ENCODE measurements at places on chromosomes 12 and 14.

DNA sequence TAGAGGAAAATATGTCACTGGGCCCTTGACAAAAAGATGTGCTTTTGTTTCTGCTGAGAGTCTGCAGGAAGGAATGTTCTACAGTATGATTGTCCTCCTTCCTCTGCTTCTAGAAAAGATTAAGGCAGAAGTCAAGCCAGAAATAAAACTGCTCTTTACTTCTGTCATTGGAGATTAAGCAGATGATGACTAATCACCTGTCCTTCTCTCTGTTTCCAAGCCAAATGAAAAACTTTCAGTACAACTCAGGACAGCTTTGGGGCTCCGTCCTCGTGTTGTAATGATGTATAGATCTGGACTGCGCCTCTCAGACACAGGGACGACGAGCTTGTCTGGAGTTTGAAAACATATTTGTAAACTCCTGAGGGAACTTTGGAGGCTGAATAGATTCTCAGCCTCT is 159.3 kb downstream of the DYRK2 start:
- no peaks in the 10 kb centered on the region for H3K27me3 ChIP-seq
- H3K4me3 ChIP-seq, result no peak overlapping the region
- no peak overlapping the region for H3K27ac ChIP-seq

- no peak for DNase-seq
- H3K4me3 ChIP-seq, result no peak overlapping the region
- H3K27me3 ChIP-seq, result no peaks in the 10 kb centered on the region
Observed at GRCh38 chr12:91722072-91722471, 423.6 kb downstream of the BTG1 start.

DNA sequence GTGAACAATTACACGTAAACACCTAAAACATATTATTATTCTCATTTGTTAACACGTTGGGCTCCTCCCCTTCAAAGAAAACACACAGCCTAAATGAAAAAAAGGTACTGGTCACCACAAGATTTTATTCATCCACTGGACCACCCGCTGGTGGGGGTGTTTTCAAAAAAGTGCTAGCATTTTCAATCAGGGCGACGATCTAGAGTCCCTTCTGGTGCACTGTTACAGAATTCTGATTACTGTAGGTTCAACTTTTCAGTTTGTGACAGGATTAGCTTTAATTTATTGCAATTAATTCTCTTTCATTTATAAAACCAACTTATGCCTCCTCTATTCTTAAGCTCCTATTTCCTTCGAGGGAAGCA is 443 bp downstream of the MAGOHB start:
- H3K27ac ChIP-seq, result peak overlapping the region; percentile 72
- peak overlapping the region; percentile 88 for H3K4me3 ChIP-seq
- H3K27me3 ChIP-seq, result no peaks in the 10 kb centered on the region
- no peaks in the 10 kb centered on the region for H3K36me3 ChIP-seq
- no peak for DNase-seq
- H3K4me1 ChIP-seq, result no peaks in the 10 kb centered on the region

DNA sequence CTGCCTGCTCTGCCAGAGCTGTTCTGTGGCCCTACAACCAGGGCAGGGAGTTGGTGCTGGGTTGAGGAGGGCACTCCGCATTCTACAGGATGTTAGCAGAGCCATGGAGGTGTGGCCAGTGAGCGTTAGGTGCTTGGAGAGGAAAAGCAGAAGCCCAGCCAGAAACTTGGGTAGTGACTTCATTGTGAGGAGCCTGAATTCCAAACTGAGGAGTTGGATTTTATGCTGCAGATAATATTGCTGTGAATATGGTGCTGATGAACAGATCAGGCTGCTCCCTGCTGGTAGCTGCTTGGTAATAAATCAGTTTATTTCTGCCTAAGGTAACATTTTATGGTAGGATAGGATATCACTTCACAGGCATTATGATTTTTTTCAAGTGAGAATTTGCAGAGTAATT is 7.1 kb upstream of the CCDC175 start:
- no peaks in the 10 kb centered on the region for H3K27me3 ChIP-seq
- no peak for DNase-seq
- H3K4me1 ChIP-seq, result no peaks in the 10 kb centered on the region
- no peaks in the 10 kb centered on the region for H3K36me3 ChIP-seq

DNA sequence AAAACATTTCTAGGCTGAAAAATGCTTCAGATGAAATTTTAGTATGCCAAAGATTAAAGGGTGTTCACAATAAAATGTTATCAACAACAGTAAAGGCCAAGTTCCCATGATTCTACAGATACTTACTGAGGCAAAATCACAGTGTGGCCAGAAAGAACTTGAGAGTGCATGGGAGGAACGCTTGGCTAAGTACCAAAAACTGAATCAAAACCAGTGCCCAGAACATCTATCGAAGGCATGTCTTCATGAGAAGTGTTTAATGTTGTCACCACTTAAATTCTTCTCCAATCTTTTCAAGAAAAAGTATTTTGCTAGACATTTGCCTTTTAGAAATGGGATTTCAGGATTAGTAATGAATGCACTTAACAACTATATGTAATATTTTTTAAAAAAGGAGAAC is 41.5 kb downstream of the KIF21A start:
- no peak overlapping the region for H3K27ac ChIP-seq
- H3K27me3 ChIP-seq, result no peaks in the 10 kb centered on the region
- H3K4me3 ChIP-seq, result no peak overlapping the region
- no peaks in the 10 kb centered on the region for H3K4me1 ChIP-seq
- no peaks in the 10 kb centered on the region for H3K36me3 ChIP-seq

- H3K4me3 ChIP-seq, result no peak overlapping the region
- H3K4me1 ChIP-seq, result 0 out of 2 replicates have a peak, but pooled peaks cover 8% of the 10 kb centered on the region
- DNase-seq, result peak; percentile 53
- H3K36me3 ChIP-seq, result no peaks in the 10 kb centered on the region
- H3K27ac ChIP-seq, result no peak overlapping the region
Observed at GRCh38 chr14:71591929-71592328, 340.3 kb upstream of the RGS6 start.

- H3K4me3 ChIP-seq, result no peak overlapping the region
- no peak overlapping the region for H3K27ac ChIP-seq
- no peaks in the 10 kb centered on the region for H3K36me3 ChIP-seq
Observed at GRCh38 chr12:116577154-116577561, 18.0 kb downstream of the MAP1LC3B2 start.

DNA sequence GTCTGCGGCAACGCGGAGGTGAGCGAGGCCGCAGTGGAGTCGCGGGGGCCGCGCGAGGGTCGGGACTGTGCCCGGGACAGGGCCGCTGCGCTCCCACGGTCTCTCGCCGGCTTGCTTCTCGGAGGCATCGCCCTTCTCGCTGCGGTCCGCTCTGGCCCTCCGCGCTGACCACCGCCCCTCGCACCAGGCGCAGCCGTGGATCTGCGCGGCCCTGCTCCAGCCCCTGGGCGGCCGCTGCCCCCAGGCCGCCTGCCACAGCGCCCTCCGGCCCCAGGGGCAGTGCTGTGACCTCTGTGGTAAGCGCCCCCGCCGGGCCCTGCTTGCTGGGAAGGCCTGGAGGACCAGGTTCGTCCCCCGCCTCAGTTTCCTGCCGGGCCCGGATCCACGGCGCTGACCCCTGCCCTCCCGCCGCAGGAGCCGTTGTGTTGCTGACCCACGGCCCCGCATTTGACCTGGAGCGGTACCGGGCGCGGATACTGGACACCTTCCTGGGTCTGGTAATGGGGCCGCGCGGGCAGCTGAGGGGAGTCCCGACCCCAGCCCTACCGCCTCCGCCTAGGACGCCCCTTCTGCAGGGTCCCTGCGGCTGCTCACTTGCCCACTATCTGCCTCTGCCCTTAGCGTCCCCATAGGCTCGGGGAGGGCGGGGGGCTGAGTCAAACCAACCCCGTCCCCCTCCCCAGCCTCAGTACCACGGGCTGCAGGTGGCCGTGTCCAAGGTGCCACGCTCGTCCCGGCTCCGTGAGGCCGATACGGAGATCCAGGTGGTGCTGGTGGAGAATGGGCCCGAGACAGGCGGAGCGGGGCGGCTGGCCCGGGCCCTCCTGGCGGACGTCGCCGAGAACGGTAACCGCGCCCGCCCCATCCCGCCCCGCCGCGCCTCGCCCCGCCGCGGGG is 7.0 kb downstream of the AMN start:
- H3K4me1 ChIP-seq, result no peaks in the 10 kb centered on the region
- H3K27me3 ChIP-seq, result no peaks in the 10 kb centered on the region
- DNase-seq, result no peak
- no peaks in the 10 kb centered on the region for H3K36me3 ChIP-seq
- H3K4me3 ChIP-seq, result no peak overlapping the region

GRCh38 chr14:63938198-63939005 is 85.6 kb downstream of the SYNE2 start:
- no peak for DNase-seq
- no peaks in the 10 kb centered on the region for H3K36me3 ChIP-seq
- H3K4me3 ChIP-seq, result no peak overlapping the region
- H3K27ac ChIP-seq, result no peak overlapping the region
- peaks cover 5% of the 10 kb centered on the region for H3K4me1 ChIP-seq

GRCh38 chr12:11321980-11322379 is 11.7 kb upstream of the PRB4 start:
- no peak for DNase-seq
- H3K27ac ChIP-seq, result no peak overlapping the region
- no peaks in the 10 kb centered on the region for H3K36me3 ChIP-seq
- no peak overlapping the region for H3K4me3 ChIP-seq

- H3K4me3 ChIP-seq, result no peak overlapping the region
- H3K27me3 ChIP-seq, result no peaks in the 10 kb centered on the region
- no peaks in the 10 kb centered on the region for H3K4me1 ChIP-seq
- DNase-seq, result no peak
Observed at GRCh38 chr14:31060253-31060875, 34.2 kb upstream of the STRN3 start.

DNA sequence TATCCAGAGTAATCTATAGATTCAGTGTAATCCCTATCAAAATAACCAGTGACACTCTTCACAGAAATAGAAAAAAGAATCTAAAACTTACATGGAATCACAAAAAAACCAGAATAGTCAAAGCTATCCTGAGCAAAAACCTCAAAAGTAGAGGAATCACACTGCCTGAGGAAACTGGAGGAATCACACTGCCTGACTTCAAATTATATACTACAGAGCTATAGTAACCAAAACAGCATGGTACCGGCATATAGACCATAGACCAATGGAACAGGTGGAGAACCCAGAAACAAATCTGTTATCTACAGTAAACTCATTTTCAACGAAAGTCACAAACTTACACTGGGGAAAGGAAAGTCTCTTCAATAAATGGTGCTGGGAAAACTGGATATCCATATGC is 244.0 kb downstream of the FUT8 start:
- H3K27me3 ChIP-seq, result no peaks in the 10 kb centered on the region
- no peaks in the 10 kb centered on the region for H3K4me1 ChIP-seq
- no peak for DNase-seq
- no peaks in the 10 kb centered on the region for H3K36me3 ChIP-seq
- no peak overlapping the region for H3K27ac ChIP-seq
- no peak overlapping the region for H3K4me3 ChIP-seq

All from MM.1S (cell line).